ENCODE measurements at places on chromosomes 5 and 9.

GRCh38 chr5:105088961-105089360 lies 1526.4 kb upstream of the NUDT12 start:
- no peak for DNase-seq

DNA sequence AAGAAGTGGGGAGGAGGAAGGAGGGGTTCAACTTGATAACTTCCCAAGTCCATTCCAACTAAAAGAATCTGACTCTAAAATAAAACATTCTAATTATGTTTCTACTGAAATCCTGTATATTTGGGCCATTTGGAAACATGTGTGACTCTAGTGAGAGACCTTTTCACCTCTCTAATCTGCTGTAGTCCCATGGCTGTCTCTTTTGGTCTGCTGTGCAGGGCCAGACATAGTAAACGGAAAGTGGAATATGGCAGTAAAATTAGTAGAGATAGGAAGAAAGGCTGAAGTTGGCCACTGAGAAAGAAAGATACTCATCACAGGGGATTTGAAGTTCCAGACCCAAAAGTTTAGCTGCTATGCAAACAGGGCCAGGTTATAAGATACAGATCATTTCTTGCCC lies 15.9 kb downstream of the RFX3 start:
- DNase-seq = no peak

DNA sequence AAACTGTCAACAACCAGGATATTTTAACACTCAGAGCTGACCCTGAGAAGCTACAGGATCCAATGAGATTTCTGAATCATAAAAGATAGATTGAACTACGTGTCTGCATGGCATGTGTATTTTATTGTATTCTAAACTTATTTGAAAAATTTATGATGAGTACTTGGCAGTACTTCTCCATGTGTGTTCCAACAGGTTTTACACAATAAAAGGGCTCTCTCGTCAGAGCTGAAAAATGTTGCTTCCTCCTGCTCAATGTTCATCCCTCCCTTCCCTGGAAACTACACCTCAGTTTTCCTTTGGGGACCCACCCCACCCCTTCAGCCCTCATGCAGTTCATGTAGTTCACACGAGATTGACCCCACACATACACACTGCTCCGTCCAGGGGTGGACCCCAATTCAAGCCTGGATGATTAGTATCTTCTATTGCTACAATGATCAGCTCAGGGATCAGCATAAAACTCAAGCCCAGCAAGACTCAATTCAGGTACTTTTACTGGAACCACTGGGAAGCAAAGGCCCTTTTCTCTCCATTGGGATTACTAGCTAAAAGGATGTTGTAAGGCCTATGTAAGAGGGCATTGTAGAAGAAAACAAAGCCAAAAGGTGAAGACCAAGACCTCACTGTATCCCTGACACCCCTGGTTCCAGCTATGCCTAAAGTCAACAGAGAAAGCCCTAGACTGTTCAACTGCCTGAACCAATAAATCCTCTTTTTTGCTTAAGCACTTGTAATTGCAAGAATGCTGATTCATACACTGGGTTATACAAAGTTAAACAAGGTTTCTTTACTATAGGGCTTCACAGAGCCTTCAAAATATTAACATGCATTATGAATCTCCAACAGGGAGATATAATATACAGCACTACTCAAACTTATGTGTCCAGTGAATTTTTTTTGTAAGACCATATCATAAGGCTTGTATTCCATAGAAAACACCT lies 112.6 kb downstream of the SAXO1 start:
- no peak for DNase-seq

DNA sequence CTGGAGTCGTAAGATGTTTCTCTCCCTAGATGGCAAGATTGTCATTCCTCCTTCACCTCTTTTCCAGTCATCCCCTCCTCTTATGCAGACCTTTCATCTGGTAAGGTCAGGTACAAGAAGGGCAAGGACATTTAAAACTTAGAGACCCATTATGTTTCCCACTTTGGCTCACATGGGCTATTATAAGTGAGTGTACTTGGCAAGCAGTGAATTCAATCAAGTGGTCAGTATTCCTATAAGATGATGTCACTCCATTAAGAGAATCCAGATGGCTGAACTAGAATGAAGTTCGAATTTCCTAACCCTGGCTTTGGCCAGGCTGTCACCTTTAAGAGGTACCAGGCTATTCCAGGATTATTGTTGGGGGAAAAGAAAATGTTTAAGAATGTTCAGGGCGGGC lies 32.2 kb downstream of the ZNF131 start:
- DNase-seq = no peak

- DNase-seq = no peak
Measured at GRCh38 chr9:95070549-95071021, 246.9 kb downstream of the FANCC start.

- no peak for DNase-seq
Measured at GRCh38 chr5:57836331-57836730, 353.7 kb upstream of the ACTBL2 start.

DNA sequence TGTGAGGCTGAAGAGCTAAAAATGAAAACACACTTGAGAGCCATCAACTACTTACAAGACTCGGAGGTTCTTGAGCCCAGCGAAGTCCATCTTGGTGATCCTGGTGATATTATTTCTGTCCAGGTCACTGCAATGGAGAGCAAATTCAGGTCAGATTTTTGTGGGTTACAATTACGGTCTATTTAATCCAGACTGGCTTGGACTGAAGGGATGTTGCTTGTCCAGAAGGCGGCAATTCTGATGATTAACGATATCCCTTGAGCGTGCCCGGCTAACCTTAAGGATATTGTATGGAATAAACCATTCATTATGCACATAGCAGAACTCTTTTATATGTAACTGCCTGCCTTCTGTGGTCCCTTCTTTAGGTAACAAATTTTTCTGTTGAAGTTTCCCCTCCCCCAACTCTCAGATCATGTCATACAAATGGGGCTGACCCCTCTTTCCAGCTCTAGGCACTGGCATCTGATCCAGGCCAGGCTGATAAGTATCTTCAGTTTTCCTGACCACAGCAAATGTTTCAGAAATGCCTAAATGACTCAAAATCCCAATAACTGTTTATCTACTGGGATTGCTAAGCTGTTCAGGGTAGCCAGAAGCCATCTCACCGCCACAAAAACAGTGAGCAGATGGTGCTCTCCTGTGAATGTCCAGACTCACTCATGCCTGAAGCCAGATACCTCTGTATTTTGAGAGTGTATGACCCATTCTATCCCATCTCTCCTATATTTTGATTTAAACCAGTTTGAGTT lies 49.4 kb downstream of the SLIT3 start:
- DNase-seq = no peak

DNA sequence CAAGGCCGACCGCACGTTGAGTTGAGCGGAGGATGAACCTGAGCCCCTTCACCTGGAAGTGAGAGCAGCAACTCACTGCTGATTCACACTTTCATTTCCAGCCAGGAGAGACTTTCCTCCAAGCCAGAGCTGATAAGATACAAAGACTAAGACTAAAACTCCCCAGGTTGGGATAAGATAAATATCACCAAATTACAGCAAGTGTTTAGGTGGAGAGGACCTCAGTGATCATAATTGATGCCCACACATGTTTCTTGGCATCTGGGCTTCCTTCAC lies 6.4 kb upstream of the NKD2 start:
- DNase-seq = no peak

- DNase-seq = no peak
Measured at GRCh38 chr5:41790038-41790776, 80.0 kb downstream of the OXCT1 start.

All from GM12891 (cell line).